Left cardiac atrium (tissue), 4 donors: ENCODE measurements at places on chromosomes 1 and 21.
A peak's percentile ranks its signal among the peaks of the same experiment; 100 is the strongest.

- DNase-seq: peak; percentile 88
Measured at GRCh38 chr1:153617663-153618062, 1.5 kb upstream of the S100A14 start.

DNA sequence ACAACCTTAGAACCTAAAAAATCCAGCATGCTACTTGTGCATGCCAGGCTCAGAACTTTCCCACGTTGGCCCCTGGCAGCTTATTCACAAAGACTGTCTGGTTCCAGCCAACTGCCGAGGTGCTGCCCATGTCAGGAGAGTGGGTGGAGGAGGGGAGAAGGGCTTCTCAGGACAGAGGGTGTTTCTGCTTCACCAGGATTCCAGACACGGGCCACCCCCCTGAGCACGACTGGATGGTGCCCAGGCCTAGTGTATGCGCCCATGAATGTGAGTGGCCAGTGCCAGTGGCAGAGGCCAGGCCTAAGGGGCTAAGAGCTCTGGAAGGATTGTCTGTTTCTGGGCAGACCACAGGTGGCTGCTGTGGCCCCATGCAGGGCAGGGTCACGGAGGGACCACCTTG is 148.2 kb upstream of the COL6A1 start:
- no peak for DNase-seq

GRCh38 chr1:27543284-27543683 is 53.3 kb upstream of the WASF2 start:
- no peak for DNase-seq

DNA sequence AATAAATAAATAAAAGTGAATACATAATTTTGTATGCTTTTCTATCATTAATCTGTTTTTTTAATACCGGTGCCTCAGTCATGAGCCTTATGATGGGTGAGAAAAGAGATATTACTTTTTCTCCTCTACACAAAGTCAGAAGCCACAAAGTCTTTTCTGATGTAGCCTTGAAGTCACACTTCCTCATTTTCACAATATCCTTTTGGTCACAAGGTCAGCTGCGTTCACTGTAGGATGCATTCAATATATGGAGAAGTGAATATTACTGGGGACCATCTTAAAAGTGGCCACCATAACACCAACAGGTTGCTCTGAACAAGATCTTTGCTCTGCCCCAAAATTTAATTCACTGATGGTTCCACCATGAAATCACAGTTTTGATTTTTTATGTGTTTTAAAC is 83.3 kb upstream of the TNR start:
- no peak for DNase-seq

DNA sequence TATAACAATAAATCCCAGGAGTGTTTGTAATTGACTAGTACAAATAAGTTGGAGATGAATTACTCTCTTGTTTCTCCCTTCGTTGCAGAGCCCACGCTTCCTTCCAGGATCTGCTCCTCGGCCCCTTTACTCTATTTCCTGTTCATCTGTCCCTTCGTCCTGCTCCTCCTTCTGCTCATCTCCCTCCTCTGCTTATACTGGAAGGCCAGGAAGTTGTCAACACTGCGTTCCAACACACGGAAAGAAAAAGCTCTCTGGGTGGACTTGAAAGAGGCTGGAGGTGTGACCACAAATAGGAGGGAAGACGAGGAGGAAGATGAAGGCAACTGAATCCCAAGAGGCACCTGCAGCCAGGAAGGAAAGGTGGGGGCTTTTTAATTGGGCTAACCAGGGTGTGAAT is 26.4 kb upstream of the TTF2 start:
- DNase-seq: no peak

DNA sequence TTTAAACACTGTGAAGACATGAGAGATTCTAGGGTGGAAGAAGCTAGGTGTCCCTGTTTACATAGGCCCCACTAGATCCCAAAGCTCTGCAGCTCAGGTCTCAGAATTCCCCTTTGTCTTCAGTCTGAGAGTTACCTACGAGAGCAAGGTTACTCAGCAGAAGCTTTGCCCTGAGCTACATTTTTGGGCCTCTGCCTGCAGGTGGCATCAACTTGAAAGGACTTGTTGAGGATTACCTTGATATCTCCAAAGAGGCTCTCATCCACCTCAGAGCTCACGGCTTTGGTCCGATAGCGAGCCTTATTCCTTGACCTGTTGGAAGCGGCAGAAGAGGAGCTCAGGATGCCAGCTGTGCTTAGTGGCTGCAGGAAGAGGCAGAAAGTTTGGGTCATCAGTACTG is 7.0 kb downstream of the CFAP45 start:
- no peak for DNase-seq

GRCh38 chr1:44368471-44369151 is 13.6 kb upstream of the ERI3 start:
- no peak for DNase-seq

DNA sequence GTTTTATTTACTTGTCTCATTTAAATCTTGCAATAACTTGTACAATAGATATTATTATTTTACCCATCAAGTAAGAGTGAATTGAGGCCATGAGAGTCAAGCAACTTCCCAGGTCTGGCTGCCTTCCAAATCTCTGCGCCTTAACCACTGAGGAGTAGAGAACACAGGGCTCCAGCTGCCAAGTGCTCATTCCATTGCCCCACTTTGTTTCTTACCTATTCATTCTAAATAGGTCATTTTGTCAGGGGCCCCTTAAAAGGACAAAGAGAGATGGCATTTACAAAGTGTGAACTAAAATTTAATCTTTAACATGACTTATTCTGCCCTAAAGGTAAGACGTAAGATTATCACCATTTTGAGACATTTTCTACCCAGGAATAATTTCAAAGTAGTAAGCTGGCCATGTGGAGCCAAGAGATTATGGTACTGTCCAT is 3.5 kb downstream of the PPP1R15B start:
- DNase-seq: peak; percentile 83

DNA sequence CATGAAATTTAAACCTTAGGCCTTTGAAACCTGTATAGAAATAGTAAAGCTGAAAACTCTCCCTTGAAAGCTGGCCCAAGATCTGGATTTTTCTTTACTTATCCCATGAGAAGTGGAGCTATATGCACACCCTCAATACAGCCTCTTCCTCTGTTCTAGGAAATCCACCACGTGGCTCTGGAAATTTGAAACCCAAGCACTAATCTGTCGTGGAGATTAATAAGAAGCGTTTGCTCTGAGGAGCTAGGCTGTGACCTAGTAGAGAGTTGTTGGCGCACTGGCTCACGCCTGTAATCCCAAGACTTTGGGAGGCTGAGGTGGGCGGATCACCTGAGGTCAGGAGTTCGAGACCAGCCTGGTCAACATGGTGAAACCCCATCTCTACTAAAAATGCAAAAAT is 291.3 kb upstream of the PLXNA2 start:
- DNase-seq: no peak

DNA sequence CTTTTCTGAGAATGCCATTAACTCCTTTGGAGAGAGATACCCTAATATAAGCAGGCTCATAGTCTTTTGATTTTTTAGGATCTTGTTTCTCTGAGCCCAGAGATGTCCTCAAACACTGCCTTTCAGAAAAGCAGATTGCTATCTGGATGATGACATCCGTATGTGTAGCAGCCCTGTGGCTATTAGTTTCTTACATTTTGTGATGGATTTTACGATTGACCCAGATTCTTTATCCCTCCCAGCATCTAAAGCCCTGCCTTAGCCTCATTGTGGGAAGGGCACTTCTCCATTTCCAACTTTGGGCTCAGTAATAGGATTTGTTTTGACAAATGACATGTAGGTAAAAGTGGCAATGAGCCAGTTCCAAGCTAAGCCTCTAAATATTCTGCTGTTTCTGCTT is 300.3 kb downstream of the TTLL7 start:
- DNase-seq: no peak

DNA sequence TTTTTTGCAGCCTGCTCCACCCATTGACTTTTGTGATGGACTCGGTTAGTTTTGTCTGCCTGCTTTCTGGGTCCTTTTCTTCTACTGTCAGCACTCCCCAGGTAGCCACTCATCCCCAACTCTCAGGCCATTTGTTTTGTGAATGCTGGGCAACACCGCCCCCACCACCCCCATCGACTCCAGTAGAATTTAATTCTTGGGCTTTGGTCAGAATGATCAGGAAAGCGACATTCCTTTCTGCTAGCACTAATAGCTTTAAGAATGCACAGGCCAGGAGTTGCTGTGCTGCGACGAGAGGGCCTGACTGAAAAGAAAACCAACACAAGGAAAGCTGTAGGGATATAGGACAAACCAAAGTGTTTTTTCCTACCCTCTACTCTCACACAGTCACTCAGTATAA is 144.4 kb downstream of the CDC7 start:
- no peak for DNase-seq

DNA sequence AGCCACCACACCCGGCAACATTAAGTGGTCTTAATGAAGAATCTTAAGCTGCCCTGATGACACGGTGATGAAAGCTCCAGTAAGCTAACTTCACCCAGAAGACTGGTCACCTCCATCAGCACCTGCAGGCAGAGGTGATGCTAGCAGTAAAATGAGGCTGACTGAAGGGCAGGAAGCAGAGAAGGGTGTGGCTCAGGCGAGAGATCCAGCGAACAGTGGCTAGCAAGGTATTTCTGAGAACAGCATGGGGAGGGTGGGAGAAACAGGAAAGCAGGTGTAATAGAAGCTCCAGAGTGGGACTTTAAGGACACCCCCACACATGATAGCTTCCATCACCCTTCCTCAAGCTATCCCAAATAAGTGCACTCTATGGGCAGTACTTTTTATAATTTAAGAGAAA is 15.9 kb upstream of the DISP1 start:
- DNase-seq: no peak

GRCh38 chr21:41425954-41426675 is at the start of gene MX1:
MX1 (plus strand) TSS chr21:41426239; CDS start chr21:41432071, 5,832 bp downstream.
- DNase-seq: peak; percentile 88

DNA sequence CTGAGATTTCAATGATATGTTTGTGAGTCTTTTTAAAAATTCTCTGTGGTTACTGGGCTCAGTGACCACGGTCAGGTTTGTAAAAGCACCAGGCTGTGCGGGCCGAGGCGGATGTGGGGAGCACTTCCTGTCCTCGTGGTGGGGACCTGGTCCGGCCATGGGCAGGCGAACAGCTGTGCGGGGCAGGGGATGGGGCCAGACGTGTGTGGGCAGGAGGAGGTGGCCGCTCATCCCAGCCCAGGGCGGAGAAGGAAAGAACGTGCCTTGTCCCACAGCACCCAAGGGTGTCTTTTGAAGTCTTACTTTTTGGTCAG is 5.2 kb upstream of the OXCT2 start:
- DNase-seq: no peak

DNA sequence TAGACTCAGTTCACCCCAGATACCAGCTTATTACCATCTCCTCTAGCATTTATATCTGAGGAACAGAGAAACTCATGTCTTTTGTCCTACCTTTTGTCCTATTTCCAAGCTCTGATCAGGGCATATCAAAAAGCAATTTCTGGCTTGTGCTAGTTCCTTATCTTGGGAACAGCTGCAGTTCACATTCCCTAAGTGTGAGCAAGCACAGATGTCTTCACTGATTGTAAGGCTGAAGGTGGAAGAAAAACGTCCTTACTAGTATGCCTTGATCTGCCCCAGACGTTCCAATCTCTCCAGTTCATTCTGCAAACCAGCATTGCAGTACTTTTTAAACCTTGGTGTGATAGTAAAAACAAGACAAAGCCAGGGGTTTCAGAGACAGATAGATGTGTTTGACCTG is 139.8 kb downstream of the NCAM2 start:
- no peak for DNase-seq

DNA sequence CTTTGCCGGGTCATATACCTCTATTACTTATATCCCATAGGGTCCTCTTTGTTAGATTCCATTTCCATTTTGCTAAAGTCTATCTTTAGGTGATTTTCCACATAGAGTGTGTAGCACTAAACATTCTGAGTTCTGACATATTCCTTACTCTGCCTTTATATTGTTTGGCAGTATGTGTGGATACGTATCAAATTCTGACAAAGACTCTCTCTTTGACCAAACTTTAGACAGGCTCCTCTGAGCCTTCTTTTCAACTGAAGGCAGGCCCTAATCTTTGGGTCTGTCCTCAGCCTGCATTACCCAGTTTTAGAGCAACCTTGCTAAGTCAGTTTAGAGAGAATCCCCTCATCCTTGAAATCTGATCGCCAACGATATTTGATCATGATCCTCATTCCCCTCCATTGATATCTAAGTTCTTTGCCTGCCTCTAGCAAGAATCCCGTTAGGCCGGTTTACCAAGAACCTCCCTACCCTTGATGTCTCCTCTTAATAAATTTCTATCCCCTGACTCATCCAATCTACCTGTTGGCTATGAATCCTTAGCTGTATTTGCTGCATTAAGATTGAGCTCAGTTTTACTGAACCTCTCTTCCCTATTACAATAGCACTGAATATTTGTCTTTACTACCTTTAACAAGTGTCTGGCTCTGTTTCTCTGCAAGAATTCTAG is 10.4 kb upstream of the PPT1 start:
- DNase-seq: no peak

- no peak for DNase-seq
Measured at GRCh38 chr1:112866151-112866550, 89.8 kb downstream of the SLC16A1 start.
